ENCODE measurements at places on chromosomes 5 and 9.

DNA sequence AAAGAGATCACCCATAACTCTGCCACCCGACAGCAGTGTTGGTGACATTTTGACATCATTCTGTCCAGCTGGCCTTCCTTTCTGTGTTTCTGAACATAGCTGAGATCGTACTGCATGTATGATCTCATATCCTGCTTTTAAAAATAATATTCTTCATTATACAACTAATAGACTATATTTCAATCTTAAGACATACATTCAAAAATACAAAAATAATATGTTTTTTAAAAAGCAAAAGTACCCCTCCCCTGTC, 47.7 kb upstream of the RPL26L1 start:
- no peak for DNase-seq

DNA sequence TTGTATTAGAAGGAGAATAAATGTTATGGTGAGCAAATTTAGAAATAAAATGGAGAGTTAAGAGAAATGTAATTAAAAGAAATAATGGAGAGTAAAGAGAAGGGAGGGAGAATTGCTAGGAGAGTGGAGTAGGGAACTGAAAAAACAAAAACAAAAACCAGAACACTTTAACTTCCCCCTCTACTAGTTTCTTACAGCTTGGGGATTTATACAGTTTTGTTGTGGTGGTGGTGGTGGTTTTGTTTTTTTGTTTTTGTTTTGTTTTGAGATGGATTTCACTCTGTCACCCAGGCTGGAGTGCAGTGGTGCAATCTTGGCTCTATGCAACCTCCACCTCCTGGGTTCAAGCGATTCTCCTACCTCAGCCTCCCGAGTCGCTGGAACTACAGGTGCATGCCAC, 322.4 kb downstream of the TMEM167A start:
- DNase-seq = no peak

DNA sequence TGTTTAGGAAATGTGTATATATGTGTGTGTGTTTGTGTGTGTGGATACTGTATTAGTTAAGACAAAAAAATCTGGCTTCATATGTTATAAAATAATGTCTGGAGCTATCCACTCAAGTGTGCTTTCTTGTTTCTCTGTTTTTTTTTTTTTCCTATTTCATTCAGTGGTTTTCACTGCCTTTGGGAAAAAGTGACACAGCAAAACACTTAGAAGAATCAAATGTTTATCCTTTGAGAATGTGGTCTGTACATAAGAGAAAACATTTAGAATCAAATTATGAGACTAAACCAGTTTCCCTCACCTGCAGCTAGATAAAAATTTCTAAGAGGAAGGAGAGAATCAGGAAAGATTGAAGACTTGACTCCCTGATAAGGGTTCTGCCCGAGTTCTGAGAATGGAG, 8.1 kb downstream of the TMC1 start:
- no peak for DNase-seq

DNA sequence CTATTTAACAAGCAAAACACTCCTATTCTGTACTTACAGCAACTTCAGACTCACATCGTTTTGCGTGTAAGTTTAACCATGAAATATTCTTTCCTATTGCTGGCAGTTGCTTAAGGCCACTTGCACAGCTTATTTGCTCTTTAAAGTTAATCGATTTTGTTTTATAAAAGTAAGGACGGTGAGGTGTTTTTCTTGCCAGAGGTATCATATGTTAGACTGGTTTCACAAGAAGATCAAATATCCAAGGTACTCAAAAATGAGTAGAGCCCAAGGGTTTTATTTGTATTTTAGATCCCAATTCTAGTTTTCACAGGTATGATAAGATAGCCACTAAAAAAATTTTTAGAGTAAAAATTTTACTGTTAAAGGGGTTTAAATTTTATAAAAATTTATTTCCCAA, 16.2 kb downstream of the CLINT1 start:
- DNase-seq = no peak
